T47D (cell line): ENCODE measurements at places on chromosomes 12 and 14.

- peak; percentile 66 for DNase-seq
Observed at GRCh38 chr12:8449355-8449859, 6.4 kb upstream of the CLEC6A start.

DNA sequence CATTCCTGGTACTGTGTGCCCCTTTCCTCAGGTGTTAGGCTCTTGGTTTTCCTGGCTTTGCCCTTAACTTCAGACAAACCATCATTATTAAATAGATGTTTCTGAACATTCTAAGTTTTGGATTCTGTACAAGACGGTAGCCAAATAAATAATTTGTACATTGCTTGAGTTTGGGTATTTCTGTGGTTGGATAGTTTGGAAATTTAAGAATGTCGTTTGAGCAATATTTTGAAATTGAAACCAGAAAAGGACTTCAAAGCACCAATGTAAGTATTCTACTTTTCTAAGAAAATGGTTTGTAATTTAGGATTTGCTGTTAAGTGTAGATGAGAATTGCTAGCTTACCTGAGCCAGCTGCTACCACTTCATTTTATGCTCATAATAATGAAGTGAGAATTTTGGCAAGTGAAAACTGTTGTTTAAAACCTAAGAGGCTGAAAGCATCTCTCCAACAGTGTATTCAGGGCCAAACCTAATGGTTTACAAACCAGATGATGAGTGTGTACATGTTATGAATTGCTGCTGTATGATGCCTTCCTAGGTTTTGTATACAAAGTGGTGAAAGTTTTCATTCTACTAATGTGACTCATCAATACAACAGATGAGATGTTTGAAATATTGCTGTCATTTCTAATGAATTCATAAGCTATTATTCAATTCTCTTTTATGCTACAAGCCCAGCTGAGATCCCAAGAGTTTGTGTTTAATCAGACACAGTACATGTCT, 181.5 kb upstream of the PRKD1 start:
- DNase-seq, result no peak

DNA sequence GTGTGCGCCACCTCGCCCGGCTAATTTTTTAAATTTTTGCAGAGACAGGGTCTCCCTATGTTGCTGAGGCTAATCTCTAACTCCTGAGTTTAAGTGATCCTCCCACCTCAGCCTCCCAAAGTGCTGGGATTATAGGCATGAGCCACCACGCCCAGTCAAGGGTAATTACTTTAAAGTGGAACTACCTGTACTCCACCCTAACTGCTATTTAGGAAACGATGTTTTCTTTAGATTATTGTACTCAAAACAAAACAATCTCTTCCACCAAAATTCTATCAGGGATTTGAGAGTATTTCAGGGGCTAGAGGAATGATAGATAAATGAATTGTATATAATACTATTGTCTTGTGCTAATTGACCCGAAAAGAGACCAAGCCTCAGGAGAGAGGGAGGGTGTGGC, 9.6 kb upstream of the BIN2 start:
- DNase-seq, result no peak

- no peak for DNase-seq
Observed at GRCh38 chr14:36619853-36620252, 37.4 kb upstream of the NKX2-8 start.

DNA sequence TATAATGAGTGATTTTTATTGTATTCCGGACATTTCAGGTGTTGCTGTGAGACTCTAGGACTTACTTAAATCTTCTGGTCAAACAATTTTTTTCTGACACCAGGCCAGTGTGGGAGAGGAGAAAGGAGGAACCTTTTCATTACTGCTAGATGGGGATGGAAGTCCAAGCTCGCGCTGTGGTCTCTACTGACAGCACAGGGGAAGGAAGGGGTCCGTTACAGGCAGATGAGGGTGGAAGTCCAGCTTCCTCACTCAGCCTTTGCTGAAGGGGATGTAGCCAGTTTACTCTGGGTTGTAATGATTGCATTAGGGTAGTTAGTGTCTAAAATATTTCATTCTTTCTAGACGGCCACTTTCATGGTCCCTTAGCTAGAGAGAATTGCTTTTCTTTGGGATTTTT, 26.3 kb upstream of the ST8SIA1 start:
- DNase-seq, result no peak

- no peak for DNase-seq
Observed at GRCh38 chr12:76446090-76446489, 97.9 kb upstream of the BBS10 start.

- no peak for DNase-seq
Observed at GRCh38 chr14:82854901-82855300, 1321.2 kb upstream of the SEL1L start.

GRCh38 chr12:48545833-48546469, 20.5 kb downstream of the OR8S1 start:
- no peak for DNase-seq

DNA sequence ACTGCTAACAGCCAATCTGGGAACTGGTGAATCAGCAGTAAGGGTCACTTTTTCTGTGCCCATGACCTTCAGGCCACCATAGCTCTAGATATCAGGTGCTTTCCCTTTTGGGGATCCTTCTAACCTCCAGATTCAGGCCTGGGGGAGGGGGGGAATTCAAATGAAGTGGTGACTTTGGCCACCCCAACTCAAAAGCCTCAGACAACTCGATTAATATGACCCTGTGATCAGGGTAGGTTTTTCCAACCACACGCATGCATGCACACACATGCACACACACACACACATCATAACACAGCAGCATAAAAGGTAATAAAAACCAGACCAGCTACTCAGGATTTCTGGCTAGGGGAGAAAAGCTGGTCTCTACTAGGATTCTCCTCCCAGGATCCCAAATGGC, 5.3 kb downstream of the TBX3 start:
- no peak for DNase-seq

DNA sequence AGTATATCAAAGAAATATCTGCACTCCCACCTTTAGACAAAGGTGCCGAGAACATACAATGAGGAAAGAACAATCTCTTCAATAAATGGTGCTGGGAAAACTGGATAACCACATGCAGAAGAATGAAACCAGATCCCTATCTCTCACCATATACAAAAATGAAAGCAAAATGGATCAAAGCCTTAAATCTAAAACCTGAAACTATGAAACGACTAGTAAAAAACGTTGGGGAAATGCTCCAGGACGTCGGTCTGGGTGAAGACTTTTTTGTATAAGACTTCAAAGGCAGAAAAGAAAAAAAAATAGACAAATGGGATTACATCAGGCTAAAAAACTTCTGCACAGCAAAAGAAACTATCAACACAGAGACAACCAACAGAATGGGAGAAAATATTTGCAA, 83.8 kb downstream of the PPM1A start:
- DNase-seq, result no peak

- no peak for DNase-seq
Observed at GRCh38 chr12:105351523-105351922, 21.0 kb downstream of the C12orf75 start.

DNA sequence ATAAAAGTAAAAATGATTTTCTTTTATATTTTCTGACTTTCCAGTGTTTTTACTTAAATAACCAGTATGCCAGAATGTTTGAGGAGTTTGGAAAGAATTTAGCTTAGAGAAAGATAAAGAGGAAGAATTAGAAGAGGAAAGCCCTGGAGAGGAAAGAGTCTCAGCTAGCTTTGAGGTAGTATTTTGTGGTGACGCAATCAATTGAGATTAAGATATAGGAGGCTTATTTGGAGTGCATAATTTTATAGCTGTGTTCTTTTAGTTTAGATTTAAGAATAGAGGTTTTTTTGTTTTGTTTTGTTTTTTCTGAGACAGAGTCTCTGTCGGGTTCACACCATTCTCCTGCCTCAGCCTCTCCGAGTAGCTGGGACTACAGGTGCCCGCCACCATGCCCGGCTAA, 18.1 kb downstream of the CLEC2B start:
- DNase-seq, result no peak

GRCh38 chr14:86153480-86153879, 623.5 kb downstream of the FLRT2 start:
- DNase-seq, result peak; percentile 22

- no peak for DNase-seq
Observed at GRCh38 chr12:123898673-123899072, 74.0 kb downstream of the CCDC92 start.

- no peak for DNase-seq
Observed at GRCh38 chr12:12807970-12808702, 5.0 kb upstream of the DDX47 start.

GRCh38 chr12:69512820-69513219, 42.6 kb downstream of the FRS2 start:
- DNase-seq, result no peak

GRCh38 chr12:74644681-74645080, 107.0 kb downstream of the ATXN7L3B start:
- no peak for DNase-seq
